WTC11 (cell line): ENCODE measurements at places on chromosomes 1 and 21. TPM values are rescaled to one million over a fixed set of nuclear protein-coding genes. Genes with fewer than 3 reads are reported as not detected.
A peak's percentile ranks its signal among the peaks of the same experiment; 100 is the strongest.

- no peak overlapping the region for H3K27ac ChIP-seq
- DNase-seq, result no peak
- no peak overlapping the region for H3K4me3 ChIP-seq
Observed at GRCh38 chr1:36628804-36629203, 146.1 kb upstream of the CSF3R start.

DNA sequence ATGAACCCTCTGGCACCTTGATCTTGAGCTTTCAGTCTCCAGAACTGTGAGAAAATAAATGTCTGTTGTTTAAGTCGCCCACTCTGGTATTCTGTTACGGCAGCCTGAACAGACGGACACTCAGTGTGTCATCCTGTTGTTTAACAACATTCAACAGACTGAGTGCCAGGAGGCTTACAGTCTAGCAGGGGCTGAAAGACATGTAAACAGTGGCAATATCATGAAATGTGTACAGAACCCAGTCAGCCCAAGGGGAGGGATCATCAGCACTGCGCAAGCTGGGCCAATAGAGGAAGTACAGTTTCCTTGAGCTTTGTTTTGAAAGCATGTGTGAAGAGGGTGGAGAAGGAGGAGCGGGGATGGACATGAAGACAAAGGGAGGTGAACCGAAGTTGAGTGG, 13.6 kb downstream of the DIP2A start:
- 0 out of 2 replicates have a peak, but pooled peaks cover 4% of the 10 kb centered on the region for H3K4me1 ChIP-seq
- no peak overlapping the region for H3K27ac ChIP-seq
- no peak overlapping the region for H3K4me3 ChIP-seq
- H3K27me3 ChIP-seq, result no peaks in the 10 kb centered on the region
- no peak for DNase-seq

DNA sequence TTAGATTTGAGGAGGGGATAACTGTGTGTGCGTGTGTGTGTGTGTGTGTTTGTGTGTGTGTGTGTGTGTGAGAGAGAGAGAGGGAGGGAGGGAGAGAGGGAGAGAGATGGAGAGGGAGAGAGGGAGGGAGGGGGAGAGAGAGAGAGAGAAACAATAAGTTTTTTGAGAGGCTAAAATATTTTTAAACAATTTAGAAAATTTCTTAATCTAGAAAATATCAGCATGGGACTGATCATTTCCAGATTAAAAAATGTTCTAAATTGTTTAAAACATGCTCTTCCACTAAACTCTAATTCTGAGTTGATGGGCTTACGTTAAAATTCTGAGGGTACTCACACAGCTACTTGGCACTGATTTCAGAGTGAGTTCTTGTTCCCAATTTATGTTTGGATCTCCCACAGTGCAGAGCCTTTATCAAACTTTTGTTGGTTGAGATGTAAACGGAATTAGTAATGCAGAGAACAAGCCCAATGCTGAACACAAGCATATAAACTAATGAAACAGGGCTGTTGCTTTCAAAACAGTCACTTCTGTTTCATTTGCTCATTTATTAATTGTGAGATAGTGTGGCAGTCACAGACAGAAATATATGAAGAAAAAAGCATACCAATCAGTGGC, 73.4 kb upstream of the RGS2 start:
- DNase-seq, result no peak
- H3K4me3 ChIP-seq, result no peak overlapping the region
- H3K27me3 ChIP-seq, result no peaks in the 10 kb centered on the region
- H3K36me3 ChIP-seq, result peaks cover 8% of the 10 kb centered on the region
- peaks cover 4% of the 10 kb centered on the region for H3K4me1 ChIP-seq

GRCh38 chr1:1120866-1121591, 5.1 kb upstream of the C1orf159 start:
- peak; percentile 11 for DNase-seq
- H3K4me3 ChIP-seq, result no peak overlapping the region
- no peaks in the 10 kb centered on the region for H3K36me3 ChIP-seq
- no peaks in the 10 kb centered on the region for H3K4me1 ChIP-seq

DNA sequence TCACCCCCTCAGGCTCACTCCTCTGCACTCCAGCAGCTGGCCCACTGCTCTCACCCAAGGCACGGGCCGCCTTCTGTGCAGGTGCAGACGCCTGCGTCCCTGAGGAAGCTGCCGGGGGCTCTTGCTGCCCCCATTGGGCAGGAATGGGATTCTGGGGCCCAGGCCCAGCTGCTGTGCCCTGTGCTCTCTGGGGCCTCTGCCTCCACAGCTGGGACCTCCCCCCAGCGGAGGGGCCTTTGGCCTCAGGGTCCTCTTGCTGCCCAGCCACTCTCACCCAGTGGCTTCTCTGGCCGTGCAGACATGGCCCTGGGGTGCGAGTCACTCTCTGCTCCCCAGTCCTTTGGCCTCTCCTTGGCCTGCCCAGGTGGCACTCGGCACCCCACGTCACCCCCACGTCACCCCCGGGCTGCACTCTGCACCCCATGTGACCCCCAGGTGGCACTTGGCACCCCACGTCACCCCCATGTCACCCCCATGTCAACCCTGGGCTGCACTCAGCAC, 19.1 kb upstream of the LRRC3 start:
- no peaks in the 10 kb centered on the region for H3K27me3 ChIP-seq
- H3K4me3 ChIP-seq, result no peak overlapping the region
- no peaks in the 10 kb centered on the region for H3K4me1 ChIP-seq
- H3K27ac ChIP-seq, result no peak overlapping the region

DNA sequence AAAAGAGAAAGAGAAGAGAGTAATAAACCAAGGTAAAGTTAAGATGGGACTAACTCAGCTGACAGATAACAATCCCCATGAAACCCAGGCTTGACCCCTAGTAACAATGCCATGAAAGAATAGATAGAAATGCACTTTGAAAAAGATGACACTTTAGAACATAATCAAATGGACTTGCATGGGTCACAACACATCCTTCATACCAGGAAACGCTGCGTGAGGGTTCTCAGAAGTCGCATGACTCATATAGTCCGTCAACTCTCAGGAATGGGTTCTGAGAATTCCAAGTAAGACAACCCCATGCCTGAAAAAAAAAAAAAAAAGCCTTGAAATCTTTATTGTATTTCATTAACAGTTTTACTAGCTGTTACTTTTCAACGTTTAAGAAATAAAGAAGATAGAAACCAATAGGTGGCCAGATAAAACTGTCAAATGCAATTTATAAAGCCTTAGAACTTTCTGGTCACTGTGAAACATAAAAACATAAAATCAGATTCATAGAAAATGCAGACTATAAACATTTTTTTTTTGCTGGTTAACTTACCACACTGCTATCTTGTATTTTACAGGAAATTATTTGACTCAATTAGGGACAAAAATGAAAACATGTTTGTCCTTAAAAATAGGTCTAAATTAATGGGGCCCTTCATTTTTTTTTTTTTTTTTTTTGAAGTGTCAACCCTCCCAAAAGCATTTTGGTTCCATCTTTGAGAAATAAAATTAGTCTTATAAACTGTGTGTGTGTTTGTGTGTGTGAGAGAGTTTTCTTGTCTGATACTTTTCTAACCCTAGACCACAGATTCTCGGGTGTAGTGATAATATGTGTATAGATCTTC, 202.1 kb downstream of the NCAM2 start:
- H3K36me3 ChIP-seq, result no peaks in the 10 kb centered on the region
- H3K4me1 ChIP-seq, result no peaks in the 10 kb centered on the region
- no peak overlapping the region for H3K4me3 ChIP-seq
- no peak overlapping the region for H3K27ac ChIP-seq
- no peaks in the 10 kb centered on the region for H3K27me3 ChIP-seq
- DNase-seq, result no peak

DNA sequence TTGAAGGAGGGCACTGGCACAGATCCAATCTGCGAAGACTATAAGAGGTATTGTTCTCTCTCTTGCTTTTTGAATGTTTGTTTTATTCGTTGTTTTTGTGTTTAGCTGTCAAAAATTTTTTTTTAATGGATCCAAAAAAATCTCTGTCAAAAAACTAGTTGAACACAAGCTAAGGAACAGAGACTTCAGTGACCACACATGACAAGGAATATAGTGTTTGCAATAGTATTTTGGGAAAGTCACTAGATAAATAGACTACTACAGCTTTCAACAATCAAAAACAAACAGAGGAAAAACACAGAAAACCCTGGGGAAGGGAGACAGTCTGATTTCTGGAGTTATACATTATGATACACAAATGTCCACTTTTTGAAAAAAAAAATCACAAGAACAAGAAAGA, 36.9 kb upstream of the COA6 start:
- H3K4me1 ChIP-seq, result peaks cover 6% of the 10 kb centered on the region; the same call in 1 of the 2 replicates
- no peaks in the 10 kb centered on the region; the same call in none of the 2 replicates for H3K27me3 ChIP-seq
- no peak overlapping the region for H3K4me3 ChIP-seq
- no peak overlapping the region for H3K27ac ChIP-seq

GPR25 gene
- total RNA-seq, result 0.14 to 0.16 TPM in 2 of 3 replicates, not detected in the other

- H3K4me1 ChIP-seq, result peaks cover 32% of the 10 kb centered on the region
- H3K27me3 ChIP-seq, result peaks cover 30% of the 10 kb centered on the region
Observed at GRCh38 chr1:202706851-202707250, 3.4 kb downstream of the SYT2 start.

RPTN gene
- total RNA-seq, result not detected in 3 replicates

GRCh38 chr1:85628791-85629531, 48.4 kb downstream of the CCN1 start:
- H3K27me3 ChIP-seq, result no peaks in the 10 kb centered on the region
- H3K36me3 ChIP-seq, result peaks cover 17% of the 10 kb centered on the region
- peak overlapping the region; percentile 87 for H3K27ac ChIP-seq

GRCh38 chr1:99906535-99906934, 56.4 kb downstream of the AGL start:
- H3K27ac ChIP-seq, result no peak overlapping the region
- no peaks in the 10 kb centered on the region for H3K27me3 ChIP-seq
- no peak for DNase-seq
- H3K4me3 ChIP-seq, result no peak overlapping the region
- peaks cover 37% of the 10 kb centered on the region for H3K36me3 ChIP-seq

- no peak for DNase-seq
- H3K4me1 ChIP-seq, result peaks cover 19% of the 10 kb centered on the region
- H3K4me3 ChIP-seq, result no peak overlapping the region
- no peaks in the 10 kb centered on the region for H3K27me3 ChIP-seq
- no peak overlapping the region for H3K27ac ChIP-seq
Observed at GRCh38 chr21:45457161-45457831, 52.3 kb downstream of the COL18A1 start.

SYPL2 gene
- total RNA-seq, result 3.0 to 3.7 TPM (median 3.5 TPM) in 3 replicates

DNA sequence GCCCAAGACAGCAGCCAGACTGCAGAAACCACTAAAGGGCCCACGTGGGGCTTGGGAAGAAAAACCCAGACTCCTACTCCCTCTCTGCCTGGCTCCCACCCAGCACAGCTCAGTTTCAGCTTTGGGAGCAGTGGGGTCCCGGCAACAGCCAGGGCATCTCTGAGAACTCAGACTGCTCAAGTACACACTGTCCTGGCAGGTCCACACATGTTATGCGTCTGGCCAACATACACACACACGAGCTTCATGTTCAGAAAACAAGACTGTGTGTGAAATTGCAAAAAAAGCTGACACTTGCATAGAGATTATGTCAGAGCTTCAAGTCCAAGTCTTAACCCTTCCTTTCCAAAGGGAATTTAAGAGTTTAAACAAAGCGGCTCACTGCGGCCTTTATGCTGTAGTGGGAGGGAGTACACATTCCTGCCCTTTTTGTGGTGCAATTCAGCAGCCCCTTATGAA, 136.6 kb upstream of the CD34 start:
- H3K4me3 ChIP-seq, result no peak overlapping the region
- no peaks in the 10 kb centered on the region for H3K36me3 ChIP-seq
- H3K4me1 ChIP-seq, result peaks cover 11% of the 10 kb centered on the region
- no peaks in the 10 kb centered on the region; the same call in 1 of the 2 replicates for H3K27me3 ChIP-seq

DNA sequence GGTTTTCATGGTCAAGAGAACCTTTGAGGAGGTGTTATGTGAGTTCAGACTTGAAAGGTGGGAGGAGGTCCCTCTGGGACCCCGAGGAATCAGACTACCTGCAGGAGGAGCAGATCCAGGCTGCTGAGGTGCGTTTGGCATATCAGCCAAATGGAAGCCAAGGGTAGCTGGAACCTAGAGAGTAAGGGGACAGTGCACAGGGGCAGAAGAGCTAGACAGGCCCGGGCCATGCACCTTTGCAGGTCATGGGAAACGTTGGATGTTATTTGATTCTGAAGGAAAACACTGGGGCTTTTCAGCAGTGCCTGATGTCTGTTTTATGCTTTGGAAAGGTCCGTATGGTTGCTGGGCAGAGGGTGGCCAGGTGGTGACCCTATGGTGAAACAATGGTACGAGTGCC, 169.2 kb downstream of the PGBD5 start:
- DNase-seq, result no peak
- peaks cover 6% of the 10 kb centered on the region for H3K4me1 ChIP-seq
- peak overlapping the region; percentile 7; the same call in 1 of the 2 replicates for H3K27ac ChIP-seq
- H3K36me3 ChIP-seq, result peaks cover 49% of the 10 kb centered on the region
- no peaks in the 10 kb centered on the region for H3K27me3 ChIP-seq

GRCh38 chr1:227330279-227331076, 12.2 kb upstream of the CDC42BPA start:
- H3K36me3 ChIP-seq, result peaks cover 15% of the 10 kb centered on the region
- peaks cover 24% of the 10 kb centered on the region for H3K4me1 ChIP-seq
- no peak overlapping the region for H3K4me3 ChIP-seq
- no peak for DNase-seq
- H3K27me3 ChIP-seq, result peaks cover 13% of the 10 kb centered on the region

- H3K27ac ChIP-seq, result no peak overlapping the region
- peaks cover 4% of the 10 kb centered on the region; the same call in 1 of the 2 replicates for H3K27me3 ChIP-seq
- DNase-seq, result no peak
- no peaks in the 10 kb centered on the region for H3K4me1 ChIP-seq
Observed at GRCh38 chr1:152426731-152427130, 12.7 kb upstream of the CRNN start.

GRCh38 chr1:25813734-25814471, 5.9 kb upstream of the MTFR1L start:
- DNase-seq, result no peak
- H3K4me1 ChIP-seq, result peaks cover 18% of the 10 kb centered on the region
- H3K27ac ChIP-seq, result no peak overlapping the region
- peaks cover 13% of the 10 kb centered on the region; the same call in 1 of the 2 replicates for H3K36me3 ChIP-seq
- H3K27me3 ChIP-seq, result no peaks in the 10 kb centered on the region

- peaks cover 5% of the 10 kb centered on the region; the same call in 1 of the 2 replicates for H3K36me3 ChIP-seq
- H3K4me3 ChIP-seq, result no peak overlapping the region
- H3K4me1 ChIP-seq, result peaks cover 5% of the 10 kb centered on the region
- no peaks in the 10 kb centered on the region for H3K27me3 ChIP-seq
- H3K27ac ChIP-seq, result no peak overlapping the region
Observed at GRCh38 chr1:184110272-184111204, 59.0 kb downstream of the TSEN15 start.

HRNR gene
- total RNA-seq, result not detected in 3 replicates

- DNase-seq, result no peak
- no peaks in the 10 kb centered on the region for H3K4me1 ChIP-seq
- H3K27me3 ChIP-seq, result 0 out of 2 replicates have a peak, but pooled peaks cover 3% of the 10 kb centered on the region
- H3K36me3 ChIP-seq, result no peaks in the 10 kb centered on the region
Observed at GRCh38 chr1:56965191-56965590, 624 bp downstream of the C8B start.
